ENCODE measurements at places on chromosomes 12 and 14. TPM values are rescaled to one million over a fixed set of nuclear protein-coding genes. Genes with fewer than 3 reads are reported as not detected.

DUSP16 gene
- 35.9 TPM for total RNA-seq

DNA sequence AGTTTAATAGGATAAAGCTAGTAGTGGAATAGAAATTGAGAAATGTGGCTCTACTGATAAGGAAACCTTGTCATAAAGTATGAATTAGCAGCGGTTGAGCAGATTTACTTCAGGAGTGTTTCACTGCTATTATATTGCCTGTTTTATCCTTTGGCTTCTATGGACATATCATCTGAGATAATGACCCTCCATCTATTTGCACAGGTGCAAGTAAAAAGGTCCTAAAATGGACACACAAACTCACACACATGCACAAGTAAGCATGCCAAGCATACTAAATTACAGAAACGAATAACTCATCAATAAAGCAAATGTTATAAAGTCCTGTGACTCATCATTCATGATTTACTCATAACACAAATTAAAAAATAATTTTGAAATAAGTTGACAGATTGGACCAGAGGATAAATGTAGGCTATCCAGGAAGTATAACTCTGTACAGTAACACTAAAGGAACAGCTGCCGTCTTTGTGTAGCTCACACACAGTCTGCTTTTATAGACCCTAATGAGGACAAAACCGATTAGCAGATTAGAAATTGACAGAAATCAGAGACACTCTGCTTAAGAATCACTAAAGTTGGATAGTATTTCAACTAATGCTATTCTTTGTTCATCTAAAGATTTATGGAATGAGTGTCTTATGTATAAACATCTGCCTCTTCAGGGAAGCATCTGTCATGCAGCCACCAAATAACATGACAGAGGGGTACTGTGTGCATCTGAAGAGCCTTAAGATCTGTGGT lies 73.9 kb downstream of the SYT1 start:
- no peak for DNase-seq

ACADS gene
- total RNA-seq: 20.1 TPM

DNA sequence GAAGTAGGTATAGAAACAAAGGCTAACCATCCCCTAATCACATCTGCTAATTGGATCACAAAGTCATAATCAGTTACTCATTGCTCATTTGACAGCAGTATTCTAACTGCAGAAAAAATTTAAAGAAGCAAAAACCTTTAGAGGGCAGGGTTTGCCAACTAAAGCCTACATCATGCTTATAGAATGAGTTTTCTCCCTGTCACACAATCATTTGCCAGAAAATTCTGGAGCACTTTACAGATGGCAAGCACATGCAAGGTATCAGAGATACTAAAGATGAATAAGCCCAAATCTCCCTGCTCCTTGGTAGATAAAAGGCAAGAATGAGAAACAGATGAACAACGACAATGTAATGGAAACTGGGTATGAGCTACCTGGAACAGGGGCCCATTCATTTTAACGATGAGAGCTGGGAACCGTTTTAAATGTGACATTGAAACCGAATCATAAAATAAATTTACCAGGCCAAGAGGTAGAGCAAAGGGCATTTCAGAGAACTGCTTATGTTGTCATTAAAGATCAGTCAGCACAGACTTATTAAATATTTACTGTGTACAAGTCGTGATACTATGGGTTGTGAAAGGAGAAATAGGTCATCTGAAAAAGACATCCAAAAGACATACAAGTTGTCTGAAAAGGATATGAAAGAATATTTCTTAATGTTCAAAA lies 211.4 kb upstream of the ABCD2 start:
- no peak for DNase-seq

GRCh38 chr12:21644516-21644915 lies 13.1 kb downstream of the LDHB start:
- no peak for DNase-seq

GRCh38 chr12:108798551-108799221 lies 58.7 kb downstream of the SSH1 start:
- no peak for DNase-seq

DNA sequence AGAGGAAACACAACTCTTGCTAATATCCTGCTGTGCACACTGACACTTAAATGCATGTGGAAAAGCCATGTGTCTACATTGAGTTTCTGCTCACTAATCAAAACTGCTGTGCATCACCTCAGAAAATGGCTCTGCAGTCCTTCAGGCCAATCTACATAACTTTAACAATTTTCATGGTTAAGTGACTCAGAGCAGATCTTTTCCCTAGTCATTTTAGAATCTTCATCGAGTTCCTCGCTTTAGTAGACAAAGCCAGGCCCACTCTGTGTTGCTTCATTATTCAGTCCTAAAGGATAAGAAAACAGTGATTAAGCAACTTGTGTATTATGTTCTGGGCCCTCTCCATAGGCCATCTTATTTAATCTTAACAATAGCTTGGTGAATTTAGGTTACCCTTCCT lies 250.0 kb downstream of the KCNC2 start:
- DNase-seq: no peak

- no peak for DNase-seq
These were observed 83.2 kb downstream of the MGAT4C start for GRCh38 chr12:86172913-86173443.

- no peak for DNase-seq
These were observed 21.3 kb downstream of the CRADD start for GRCh38 chr12:93698307-93699092.

- DNase-seq: no peak
These were observed 167.2 kb upstream of the FRMD6 start for GRCh38 chr14:51484485-51484884.

- DNase-seq: no peak
These were observed 254.4 kb downstream of the FOXN3 start for GRCh38 chr14:89162586-89162985.

DNA sequence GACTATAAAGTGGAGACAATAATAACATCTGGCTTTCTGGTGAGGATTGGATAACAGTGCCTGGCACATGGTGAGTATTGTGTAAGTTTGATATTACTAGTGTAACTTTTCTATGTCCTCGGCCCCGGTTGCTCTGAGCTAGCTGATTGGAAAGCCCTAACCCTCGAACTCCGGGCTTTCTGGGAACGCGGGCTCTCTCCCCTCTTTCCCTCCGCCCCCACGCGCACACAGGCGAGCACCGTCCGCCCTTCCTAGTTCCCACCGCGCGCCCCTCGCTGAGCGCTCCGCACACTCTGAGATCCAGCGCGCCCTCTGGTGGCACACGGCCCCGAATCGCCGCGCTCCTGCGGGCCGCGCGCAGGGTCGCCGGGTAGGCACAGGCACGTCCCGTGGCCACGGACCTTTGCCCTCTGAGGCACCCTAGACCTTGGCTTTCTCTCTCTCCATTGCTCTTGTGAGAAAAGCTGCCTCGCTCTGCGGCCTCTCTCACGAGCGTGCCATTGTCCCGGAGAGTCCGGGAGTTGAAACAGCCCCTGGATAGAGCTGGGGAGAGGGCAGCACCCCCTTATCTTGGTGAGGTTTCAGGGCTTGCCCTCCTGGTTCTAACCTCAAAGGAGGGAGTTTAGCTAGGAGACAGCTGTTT lies 23.2 kb upstream of the ESRRB start:
- peak; percentile 56 for DNase-seq

GRCh38 chr12:106039242-106039641 lies 99.5 kb downstream of the NUAK1 start:
- no peak for DNase-seq

DNA sequence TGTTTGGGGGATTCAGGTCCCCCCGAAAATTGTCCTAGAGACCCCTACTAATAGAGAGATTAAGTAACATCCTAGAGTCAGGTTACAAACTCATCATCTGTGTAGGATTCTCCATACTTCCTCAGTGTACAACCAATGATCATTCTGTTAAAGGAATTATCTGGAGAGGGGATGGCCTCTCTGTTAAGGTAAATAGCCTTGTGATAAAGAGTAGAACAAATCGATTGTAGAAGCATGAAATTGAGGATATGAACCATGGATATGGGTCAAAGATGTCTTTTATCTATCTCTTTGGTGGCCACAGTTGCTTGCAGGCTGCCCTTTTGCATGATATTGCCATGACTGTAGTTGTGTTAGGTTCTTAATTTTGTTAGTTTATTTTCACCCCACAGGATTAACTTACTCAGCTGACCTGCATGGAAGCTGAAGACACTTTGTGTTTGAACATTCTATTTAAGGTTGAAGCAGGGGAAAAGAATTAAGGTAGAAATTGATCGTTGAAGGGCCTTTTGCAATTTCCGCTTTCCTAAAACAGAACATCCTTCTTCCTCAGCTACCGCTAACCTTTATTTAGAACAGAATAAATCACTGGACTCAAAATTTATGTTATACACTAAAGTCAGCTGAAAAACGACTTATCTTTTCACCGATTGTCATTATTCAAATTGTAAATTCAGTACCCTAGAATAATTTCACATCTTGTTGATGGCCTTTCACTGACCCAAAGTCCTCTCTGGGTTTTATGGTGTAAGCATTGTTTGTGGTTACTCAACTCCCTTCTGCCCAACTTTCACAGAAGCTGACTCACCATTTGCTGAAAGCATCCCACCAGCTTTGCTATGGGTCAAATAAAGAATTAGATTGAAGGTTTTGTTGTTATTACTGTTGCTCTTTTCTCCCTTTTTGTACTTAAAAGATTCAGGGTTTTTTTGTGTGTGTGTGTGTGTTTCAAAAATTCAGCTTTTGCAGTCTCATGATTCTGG lies 52.3 kb downstream of the IRAK3 start:
- no peak for DNase-seq

DNA sequence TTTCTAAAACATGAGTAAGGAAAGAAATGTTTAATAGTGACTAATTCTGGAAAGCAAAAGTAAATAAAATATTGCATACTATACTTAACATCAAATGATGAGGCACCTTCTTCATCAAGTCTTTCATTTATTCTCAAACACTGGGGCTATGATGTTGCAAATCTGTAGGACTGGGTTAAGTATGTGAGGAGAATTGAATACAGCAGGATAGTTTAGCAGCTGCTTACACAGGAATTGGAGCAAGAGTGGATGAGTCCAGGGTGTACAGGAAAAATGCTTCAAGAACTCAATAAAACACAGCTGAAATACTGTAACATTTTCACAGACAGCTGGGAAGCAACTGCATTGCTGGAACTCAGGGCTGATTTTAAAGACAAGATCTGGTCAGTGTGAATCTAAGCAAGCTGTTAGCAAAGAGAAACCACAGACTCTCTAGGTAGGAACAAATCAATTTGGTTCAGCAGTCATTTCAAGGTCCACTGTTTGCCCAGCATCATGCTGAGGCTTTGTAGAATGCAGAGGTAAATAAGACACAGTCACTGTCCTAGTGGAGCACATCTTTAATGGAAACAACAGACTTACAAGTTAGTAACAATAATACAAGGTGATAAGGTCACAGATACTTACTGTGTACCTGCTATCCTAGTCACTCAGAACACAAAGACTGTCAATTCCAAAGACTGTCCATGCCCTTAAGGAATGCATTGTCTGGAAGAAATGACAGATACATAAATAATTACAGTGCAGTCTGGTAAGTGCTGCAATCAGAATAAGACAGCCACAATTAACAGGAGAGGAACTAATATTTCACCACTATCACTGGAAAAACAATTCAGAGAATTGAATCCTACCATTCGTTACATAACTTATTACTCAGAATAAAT lies 96.8 kb upstream of the DACT1 start:
- DNase-seq: no peak

OAS1 gene
- total RNA-seq: 197 TPM

CHGA gene
- not detected for total RNA-seq

DYRK4 gene
- total RNA-seq: 33.4 TPM

ST8SIA1 gene
- 0.52 TPM for total RNA-seq

DNA sequence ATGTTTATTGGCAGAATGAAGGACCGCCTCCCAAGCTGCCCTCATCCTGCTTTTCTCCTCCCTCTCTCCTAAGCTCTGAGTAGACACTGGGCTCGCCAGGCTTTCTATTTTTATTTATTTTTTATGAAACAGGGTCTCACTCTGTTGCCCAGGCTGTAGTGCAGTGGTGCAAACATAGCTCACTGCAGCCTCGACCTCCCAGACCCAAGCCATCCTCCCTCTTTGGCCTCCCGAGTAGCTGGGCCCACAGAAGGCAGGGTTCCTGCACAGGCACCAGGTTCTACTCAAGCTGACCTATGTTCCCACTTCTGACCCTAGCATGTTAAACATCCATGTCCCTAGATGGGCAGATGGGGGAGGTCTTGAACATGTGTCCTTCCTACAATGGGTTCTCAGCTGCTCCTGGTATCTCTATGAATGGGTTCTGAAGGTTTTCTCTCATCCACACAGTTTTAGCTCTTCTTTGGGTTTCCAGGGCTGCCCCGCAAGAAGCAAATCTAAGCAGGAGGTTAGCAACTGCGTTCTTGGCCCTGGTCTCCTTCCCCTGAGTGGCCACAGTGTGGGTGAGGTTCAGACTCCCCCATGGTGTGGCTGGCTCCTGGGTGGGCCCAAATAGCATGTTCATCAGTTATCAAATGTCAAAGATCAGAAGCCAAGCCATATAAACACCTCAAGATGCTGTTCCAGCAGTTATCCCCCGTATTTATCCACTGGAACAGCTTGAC lies 167.3 kb downstream of the ZFP36L1 start:
- DNase-seq: no peak

RAB21 gene
- 65.5 TPM for total RNA-seq

DNA sequence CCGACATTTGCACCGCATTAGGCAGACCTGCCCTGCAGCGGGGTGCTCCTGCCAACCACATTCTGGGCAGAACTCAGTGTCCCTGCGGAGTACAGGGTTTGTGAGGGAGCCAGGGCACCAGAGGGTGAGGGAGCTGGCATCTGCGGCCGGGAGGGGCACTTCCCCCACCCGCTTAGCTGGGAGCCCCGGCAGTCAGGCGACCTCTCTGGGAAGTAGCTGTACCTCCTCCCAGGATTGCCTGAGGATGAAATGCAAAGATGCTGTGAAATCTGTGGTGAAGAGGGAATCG lies 58.6 kb downstream of the ANKRD9 start:
- no peak for DNase-seq

TMEM52B gene
- not detected for total RNA-seq

MOK gene
- 0.96 TPM for total RNA-seq

DNA sequence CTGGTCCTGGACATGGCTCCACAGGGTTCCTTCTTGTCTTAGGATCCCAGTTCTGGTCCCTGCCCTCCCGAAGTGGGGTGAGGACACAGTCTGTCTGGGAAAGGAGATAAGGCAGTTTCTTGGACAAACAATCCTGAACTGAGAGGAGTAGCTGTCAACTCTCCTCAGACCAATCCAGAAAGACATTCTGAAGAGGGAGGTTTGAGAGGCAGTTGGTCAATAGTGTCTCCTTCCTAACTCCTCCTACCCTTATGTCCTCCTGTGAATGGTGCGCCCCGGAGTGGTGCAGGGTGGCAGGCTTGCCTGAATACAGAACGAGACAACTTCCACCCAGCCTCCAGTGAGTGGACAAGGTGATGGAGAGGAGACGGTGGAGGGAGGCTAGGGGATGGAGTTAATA lies 15.4 kb upstream of the ASIC1 start:
- no peak for DNase-seq

TMPRSS12 gene
- total RNA-seq: not detected

JDP2 gene
- 1.6 TPM for total RNA-seq

All from activated CD4-positive, alpha-beta T cell treated with anti-CD3 and anti-CD28 coated beads, Interleukin-2, amount 10 ng/mL, durations not matched to agents 7 days and 5 days (primary cell).